ENCODE measurements at places on chromosomes 1 and 21.

GRCh38 chr1:56557746-56558145 lies 21.6 kb downstream of the PLPP3 start:
- DNase-seq, result no peak

DNA sequence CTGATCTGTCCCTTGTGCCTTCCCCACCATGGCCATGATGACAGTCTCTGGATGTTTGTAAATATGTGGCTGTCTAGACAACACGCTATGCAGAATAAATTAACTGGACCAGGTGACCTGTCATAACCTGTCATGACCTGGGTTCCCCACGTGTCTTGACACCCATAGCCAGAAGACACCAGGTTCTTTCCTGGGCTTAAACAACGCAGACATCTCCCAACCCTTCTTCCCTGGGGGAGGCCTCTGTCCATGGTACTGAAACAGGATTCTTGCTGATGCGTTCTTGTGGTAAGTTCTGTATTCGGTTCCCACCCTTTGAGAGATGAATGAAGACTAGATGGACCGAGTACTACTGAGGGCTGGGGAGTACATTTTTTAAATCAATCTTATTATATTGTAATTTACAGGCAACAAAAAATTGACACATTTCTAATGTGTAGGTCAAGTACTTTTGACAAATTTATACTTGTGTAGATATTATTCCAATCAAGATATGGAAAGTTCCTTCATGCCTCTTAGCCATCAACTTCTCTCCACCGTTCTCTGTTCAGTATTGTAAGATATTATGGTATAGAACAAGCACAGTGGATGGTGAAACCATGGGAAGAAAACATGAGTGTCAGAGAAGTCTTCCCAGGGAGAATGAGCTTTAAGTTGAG lies 738.8 kb downstream of the PTPRU start:
- DNase-seq, result no peak

GRCh38 chr1:234007684-234008083 lies 103.2 kb downstream of the SLC35F3 start:
- no peak for DNase-seq

DNA sequence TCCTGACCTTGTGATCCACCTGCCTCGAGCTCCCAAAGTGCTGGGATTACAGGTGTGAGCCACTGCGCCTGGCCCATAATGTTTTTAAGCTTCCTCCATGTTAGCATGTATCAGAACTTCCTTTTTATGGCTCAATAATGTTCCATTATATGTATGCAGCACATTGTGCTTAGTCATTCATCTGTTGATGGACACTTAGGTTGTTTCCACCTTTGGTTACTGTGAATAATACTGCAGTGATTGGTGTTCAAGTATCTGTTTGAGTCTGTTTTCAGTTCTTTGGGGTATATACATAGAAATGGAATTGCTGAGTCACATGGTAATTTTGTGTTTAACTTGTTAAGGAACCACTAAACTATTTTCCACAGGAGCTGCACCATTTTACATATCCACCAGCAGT lies 17.7 kb downstream of the CMPK1 start:
- no peak for DNase-seq
